Muscle of arm (tissue), 14 donors: ENCODE measurements at places on chromosomes 11 and 22.

GRCh38 chr11:68403831-68404230, 56.7 kb upstream of the PPP6R3 start:
- DNase-seq: no peak

DNA sequence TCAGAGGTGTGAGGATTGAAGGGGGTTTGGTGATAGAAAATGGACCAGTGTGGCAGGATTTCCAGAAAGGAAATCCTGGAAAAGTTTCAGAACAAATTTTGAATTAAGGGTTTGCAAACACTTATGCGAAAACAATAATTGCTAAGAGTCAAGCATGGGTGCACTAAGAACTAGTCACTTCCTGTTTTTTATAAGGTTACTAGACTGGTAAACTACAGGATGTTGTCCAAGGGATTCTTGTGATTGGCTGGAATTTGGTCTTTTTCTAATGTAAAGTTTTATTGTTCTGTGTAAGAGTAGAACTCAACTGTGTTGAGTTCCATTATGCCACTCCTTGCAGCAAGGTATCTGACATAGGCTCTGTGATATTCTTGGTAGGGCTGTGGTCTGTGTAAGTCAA, 54.1 kb downstream of the LIF start:
- DNase-seq: no peak

- no peak for DNase-seq
Observed at GRCh38 chr11:61091373-61092279, 10.7 kb upstream of the CD5 start.

DNA sequence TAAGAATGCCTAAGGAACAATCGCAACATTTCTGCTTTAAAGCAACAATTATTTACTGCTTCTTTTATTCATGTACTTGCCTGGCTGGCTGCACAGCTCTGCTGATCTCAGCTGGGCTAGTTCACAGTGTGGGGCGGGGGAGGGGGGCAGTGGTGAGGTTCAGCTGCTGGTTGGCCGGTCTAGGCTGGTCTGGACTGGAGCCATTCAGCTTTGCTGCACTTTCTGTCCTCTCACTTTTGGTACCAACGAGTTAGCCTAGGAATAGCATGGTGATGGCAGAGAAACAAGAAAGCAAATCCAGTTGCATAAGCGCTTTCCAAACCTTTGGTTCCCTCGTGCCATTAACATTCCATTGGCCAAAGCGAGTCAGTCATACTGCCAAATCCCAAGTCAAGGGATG, 16.0 kb upstream of the MIF start:
- no peak for DNase-seq

- DNase-seq: no peak
Observed at GRCh38 chr22:33654173-33654895, 265.9 kb downstream of the LARGE1 start.

- DNase-seq: no peak
Observed at GRCh38 chr22:24128631-24129262, 52.5 kb upstream of the SUSD2 start.

- DNase-seq: no peak
Observed at GRCh38 chr22:48405741-48406140, 1421.9 kb downstream of the BRD1 start.

- no peak for DNase-seq
Observed at GRCh38 chr22:35811670-35812069, 94.0 kb downstream of the APOL5 start.

DNA sequence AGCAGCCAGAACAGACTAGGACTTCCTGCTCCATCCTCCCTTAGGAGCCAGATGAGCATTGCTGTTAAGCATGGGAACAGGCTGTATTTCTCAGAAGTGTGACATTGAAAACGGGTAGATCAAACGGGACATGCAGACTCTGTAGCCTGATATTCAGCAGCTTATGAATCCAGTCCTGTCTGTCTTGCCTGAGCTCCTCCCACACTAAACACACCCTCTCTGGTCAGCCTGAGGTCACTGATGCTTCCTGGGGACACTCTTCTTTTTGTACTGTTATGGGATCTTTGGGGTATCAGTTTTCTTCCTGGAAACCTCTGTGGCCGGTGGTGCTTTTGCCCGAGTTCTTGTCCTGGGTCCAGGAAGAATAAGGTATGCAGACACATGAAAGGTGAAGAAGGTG, 35.8 kb downstream of the C11orf91 start:
- DNase-seq: no peak

- peak; percentile 1 for DNase-seq
Observed at GRCh38 chr11:40323241-40323640, 1136.2 kb downstream of the LRRC4C start.

- no peak for DNase-seq
Observed at GRCh38 chr11:14449302-14449714, 50.3 kb downstream of the COPB1 start.

DNA sequence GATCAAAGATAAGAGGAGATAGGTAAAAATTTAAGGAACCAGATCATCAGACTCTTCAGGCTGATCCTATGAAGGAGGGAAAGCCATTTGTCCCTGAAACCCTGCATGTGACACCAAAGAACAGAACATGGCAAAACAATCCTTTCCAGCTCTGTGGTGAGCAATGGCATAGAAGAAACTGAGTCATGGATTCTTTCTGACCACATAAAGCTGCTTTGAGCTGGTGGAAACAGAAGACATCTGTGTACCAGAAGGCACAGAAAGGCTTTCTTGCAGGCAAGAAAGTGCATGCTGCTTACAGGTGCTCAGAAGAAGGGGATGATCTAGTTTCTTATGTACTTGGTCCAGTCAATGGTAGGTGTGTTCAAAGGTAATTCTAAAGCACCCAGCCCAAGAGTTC, 45.0 kb upstream of the APOA1 start:
- DNase-seq: no peak

DNA sequence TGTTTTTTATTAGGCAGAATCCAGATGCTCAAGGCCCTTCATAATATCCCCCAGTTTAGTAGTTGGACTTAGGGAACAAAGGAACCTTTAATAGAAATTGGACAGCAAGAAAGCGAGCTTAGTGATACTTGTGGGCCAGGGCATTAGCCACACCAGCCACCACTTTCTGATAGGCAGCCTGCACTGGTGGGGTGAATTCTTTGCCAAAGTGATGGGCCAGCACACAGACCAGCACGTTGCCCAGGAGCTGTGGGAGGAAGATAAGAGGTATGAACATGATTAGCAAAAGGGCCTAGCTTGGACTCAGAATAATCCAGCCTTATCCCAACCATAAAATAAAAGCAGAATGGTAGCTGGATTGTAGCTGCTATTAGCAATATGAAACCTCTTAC, 1.4 kb downstream of the HBB start:
- DNase-seq: no peak

- DNase-seq: peak; percentile 85
Observed at GRCh38 chr22:37546437-37547250, 13.6 kb upstream of the CDC42EP1 start.

DNA sequence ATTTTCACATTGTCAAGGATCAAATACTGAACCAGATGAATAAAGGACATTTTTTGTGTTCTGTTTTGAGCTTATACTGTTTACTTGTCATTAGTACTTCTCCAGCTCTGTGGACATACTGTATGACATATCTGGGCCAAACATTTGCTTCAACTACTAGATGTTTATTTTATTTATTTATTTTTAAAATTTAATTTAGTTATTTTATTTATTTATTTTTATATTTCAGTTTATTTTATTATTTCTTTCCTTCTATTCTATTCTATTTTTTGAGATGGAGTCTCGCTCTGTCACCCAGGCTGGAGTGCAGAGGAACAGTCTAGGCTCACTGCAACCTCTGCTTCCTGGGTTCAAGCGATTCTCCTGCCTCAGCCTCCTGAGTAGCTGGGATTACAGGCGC, 37.0 kb downstream of the HORMAD2 start:
- no peak for DNase-seq

GRCh38 chr11:78905756-78906155, 331.1 kb upstream of the NARS2 start:
- DNase-seq: no peak

GRCh38 chr22:36088292-36088691, 59.7 kb upstream of the RBFOX2 start:
- DNase-seq: no peak

- no peak for DNase-seq
Observed at GRCh38 chr11:32529994-32530588, 53.5 kb upstream of the EIF3M start.
